ENCODE measurements at places on chromosomes 4 and X. TPM values are rescaled to one million over a fixed set of nuclear protein-coding genes. Genes with fewer than 3 reads are reported as not detected.

DNA sequence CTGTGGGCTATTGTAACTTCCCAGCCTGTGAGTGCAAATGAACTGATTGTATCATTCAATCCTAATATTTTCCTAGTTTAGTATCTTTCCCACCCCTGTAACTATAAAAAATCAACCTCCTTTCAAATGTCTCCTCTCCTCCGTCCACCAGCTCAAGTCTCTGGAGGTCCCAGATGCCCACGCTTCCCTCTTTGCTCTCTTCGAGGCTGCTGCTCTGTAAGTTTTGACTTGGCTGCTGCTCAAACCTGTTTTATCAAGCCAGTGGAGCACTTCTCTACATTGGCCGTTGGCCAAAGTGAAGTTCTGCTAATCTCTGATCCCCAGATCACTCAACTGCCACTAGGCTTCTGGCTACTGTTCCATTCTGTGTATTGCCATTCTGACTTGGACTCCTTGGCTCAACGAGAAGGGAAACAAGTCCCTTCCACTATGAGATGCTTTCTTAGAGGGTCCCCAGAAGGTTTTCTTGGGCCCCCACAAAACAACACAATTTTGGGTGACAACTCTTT, 60.7 kb upstream of the RAPGEF2 start:
- peaks cover 16% of the 10 kb centered on the region for H3K4me1 ChIP-seq
- H3K27ac ChIP-seq, result no peak overlapping the region
- H3K36me3 ChIP-seq, result no peaks in the 10 kb centered on the region
- H3K4me3 ChIP-seq, result no peak overlapping the region
- DNase-seq, result peak; percentile 76

The TCEAL7 gene
- not detected for total RNA-seq

DNA sequence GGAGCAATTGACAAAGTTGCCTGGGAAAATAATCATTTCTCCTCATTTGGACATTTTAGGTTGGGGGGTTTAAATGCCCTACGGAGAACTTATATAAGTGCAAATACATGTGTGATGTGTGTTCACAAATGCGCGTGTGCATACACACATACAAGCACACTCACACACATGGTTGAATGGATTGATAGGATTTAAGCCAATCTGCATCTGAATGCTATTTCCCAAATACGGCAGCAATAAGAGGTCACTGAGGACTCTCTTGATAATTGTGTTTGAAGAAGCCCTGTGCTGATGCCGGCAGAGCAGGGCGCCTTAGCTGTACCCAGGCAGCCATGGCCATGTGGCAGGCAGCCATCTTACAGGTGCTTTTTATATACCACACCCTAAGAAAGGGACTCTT, 165.3 kb upstream of the LEF1 start:
- no peaks in the 10 kb centered on the region for H3K4me1 ChIP-seq
- no peaks in the 10 kb centered on the region for H3K36me3 ChIP-seq

The ABLIM2 gene
- total RNA-seq, result 3.2 TPM

The UGT2B7 gene
- not detected for total RNA-seq

DNA sequence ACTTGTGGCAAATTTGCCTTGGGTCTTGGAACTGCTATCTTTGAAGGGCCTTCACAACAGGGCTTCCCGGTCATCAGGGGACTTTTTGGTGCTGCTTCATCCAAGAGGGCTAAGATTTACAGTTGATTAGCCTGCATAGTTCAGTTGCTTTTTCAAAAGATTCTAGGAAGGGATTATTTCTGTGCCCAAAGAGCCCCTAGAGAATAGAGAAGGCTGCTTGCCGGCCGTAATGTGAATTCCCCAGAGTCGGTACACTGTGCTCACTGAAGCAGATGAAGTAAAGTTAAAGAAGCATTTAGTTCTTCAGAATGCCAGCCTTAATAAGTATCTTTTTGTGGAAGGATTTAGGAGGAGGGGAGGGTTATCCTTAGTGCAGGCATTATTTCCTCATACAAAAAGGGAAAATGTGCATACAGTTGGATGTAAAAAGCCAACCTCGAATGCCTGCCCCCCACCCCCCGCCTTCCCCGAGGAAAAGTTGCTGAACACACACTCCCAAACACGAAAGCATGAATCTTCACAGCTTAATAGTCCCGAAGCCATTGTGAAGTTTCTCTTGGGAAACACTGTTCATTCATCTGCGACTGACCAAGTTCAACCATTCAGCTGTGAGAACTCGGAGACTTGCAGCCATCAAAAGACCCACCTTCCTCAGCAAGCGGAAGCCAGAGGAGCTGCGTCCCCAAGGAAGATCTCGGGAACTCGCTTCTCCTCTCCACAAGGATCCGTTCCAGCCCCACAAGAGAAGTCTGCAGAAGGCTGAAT, 47.6 kb downstream of the ANOS1 start:
- no peaks in the 10 kb centered on the region for H3K36me3 ChIP-seq
- peak; percentile 85 for DNase-seq
- no peaks in the 10 kb centered on the region for H3K27me3 ChIP-seq
- peak overlapping the region; percentile 42 for H3K27ac ChIP-seq
- peaks cover 29% of the 10 kb centered on the region for H3K4me1 ChIP-seq

DNA sequence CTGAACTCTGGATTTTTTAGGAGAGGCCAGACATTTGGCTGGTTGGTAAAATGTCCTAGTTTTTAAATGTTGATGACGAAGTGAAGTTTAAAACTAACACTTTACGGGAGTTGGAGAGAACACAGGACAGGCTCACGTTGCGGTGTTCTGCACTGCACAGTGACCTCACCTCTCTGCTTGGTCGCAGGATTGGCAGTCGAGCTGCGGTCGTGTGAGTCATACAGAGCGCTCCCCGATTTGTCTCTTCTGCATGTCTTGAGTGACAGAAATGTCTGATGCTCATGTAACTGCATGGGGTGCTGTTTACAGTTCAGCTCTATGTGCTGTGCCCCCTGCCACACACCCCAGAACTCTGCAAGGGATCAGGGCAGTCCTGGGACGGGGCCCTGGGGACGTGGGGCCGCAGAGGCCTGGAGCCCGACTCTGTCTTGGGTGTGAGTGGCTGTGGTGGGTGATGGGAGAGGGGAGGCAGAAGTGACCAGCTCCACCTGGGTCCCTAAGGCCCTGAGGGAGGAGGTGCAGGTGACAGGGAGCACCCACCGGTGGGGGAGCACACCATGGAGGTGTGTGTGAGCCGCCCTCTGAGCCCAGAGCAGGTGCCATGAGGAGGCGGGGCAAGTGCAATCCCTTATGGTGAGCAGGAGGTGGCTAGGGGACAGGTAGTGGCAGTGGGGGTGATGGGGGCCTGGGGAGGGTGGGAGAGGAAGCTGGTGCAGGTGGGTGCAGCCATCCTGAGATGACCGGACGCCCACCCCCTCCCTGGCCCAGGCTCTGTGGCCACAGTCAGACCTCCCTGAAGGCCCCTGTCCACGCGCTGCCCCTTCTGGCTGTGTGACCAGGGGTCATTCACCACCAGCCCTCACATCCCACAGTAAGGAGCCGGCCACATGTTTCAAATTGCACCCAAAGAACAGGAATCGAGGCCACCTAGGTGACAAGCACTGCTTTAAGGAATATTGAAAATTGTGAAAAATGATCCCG, 77.9 kb upstream of the ADRA2C start:
- H3K27me3 ChIP-seq, result no peaks in the 10 kb centered on the region
- no peak overlapping the region for H3K4me3 ChIP-seq
- no peaks in the 10 kb centered on the region for H3K36me3 ChIP-seq
- H3K27ac ChIP-seq, result no peak overlapping the region
- DNase-seq, result no peak
- no peaks in the 10 kb centered on the region for H3K4me1 ChIP-seq

- no peaks in the 10 kb centered on the region for H3K36me3 ChIP-seq
- no peak for DNase-seq
- no peaks in the 10 kb centered on the region for H3K27me3 ChIP-seq
- H3K4me3 ChIP-seq, result no peak overlapping the region
- H3K4me1 ChIP-seq, result no peaks in the 10 kb centered on the region
Measured at GRCh38 chr4:9999956-10000561, 21.2 kb downstream of the SLC2A9 start.

DNA sequence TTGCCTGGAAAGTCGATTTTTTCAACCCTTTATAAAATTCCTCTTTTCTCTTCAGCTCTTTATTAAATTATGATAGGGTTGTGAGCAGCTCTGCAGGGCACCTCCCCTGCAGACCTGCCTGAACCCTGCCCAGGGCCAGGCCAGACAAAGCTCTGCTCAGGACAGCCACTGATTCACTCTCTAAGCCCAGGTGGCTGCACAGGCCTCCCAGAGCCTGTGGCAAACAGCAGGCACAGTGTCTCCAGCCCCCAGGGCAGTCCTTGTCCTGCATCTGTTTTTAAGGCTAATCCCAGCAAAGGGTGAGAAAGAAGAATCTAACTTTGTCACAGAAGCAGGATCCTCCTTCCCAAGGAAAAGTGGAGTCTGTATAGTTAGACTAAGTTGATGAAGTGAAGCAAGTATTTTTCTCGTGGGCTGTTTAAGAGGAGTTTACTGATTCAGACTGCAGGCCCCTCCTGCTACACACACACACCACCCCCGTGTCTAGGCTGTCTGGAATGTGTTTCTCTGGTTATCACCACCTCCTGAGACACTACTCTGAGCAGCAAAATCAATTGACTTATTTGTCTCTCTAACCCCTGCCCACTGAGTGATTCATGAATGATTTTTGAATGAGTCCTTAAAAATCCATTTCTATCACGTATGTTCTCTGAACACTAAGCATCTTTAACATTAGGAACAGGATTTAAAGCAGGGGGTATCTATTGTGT, 101.7 kb downstream of the CHIC2 start:
- H3K27ac ChIP-seq, result no peak overlapping the region
- H3K36me3 ChIP-seq, result no peaks in the 10 kb centered on the region
- H3K27me3 ChIP-seq, result peaks cover 34% of the 10 kb centered on the region

GRCh38 chrX:118497180-118497818, 1.7 kb downstream of the DOCK11 start:
- no peak overlapping the region for H3K4me3 ChIP-seq
- no peaks in the 10 kb centered on the region for H3K36me3 ChIP-seq
- no peak overlapping the region for H3K27ac ChIP-seq
- no peak for DNase-seq

The COX7B2 gene
- total RNA-seq, result not detected

The CYSLTR1 gene
- total RNA-seq, result 2.1 TPM

DNA sequence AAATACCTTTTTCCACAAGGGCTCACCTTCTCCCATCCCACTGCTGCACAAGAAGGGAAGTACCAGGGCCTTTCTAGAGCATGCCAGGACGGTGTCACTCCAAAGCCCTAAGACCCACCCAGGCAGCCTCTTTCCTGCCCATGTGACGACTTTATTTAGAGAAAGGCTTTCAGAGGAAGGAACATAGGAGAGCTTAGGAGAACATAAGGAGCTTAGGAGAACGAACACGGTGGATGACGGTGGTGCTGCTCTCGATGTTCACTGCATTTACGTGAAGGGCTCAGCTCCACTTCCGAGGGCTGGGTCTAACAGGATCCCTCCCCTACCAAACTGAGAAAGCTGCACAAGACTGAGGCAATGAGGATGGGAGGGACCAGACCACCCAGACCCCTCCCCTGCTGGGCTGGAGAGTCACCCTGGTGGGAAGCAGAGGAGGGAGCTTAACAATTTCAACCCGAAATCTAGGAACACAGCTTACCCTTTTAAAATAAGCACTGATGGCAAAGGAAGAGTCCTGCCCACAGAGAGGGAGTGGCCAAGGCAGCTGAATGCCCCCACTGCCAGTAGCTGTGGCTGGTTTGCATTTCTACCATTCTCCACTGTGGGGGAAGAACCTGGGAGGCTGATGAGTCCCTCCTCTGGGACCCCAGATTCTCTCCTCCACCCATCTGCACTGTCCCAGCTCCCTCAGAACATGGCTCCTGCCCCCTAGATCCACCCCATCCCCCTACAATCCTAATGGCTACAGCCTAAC, 29.8 kb downstream of the ZFYVE28 start:
- H3K4me1 ChIP-seq, result peaks cover 27% of the 10 kb centered on the region
- H3K36me3 ChIP-seq, result no peaks in the 10 kb centered on the region
- H3K27ac ChIP-seq, result no peak overlapping the region
- DNase-seq, result no peak
- no peaks in the 10 kb centered on the region for H3K27me3 ChIP-seq
- H3K4me3 ChIP-seq, result no peak overlapping the region

- H3K4me1 ChIP-seq, result no peaks in the 10 kb centered on the region
- H3K36me3 ChIP-seq, result no peaks in the 10 kb centered on the region
- no peak overlapping the region for H3K27ac ChIP-seq
Measured at GRCh38 chr4:8515316-8516060, 64.7 kb upstream of the GPR78 start.

The TRIML2 gene
- not detected for total RNA-seq

DNA sequence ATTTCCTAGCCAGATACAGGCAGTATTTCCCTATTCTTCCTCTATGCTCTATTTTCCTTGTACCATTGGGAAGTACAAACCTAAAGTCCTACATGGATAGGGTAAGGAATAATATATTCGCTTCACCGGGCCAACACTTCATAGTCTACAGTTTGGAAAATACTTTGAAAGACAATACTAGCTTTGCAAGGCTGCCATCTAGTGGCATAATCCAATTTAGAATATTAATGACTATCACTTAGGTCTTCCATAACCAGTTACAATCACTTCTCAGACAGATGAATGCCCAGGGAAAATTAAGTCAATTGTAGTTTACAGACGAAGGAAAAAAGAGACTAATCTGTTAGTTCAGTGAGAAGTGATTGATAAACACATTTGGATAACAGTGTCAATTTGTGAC, 141.0 kb upstream of the FAM47C start:
- peaks cover 29% of the 10 kb centered on the region for H3K4me1 ChIP-seq
- peak overlapping the region; percentile 24 for H3K27ac ChIP-seq
- DNase-seq, result peak; percentile 82

DNA sequence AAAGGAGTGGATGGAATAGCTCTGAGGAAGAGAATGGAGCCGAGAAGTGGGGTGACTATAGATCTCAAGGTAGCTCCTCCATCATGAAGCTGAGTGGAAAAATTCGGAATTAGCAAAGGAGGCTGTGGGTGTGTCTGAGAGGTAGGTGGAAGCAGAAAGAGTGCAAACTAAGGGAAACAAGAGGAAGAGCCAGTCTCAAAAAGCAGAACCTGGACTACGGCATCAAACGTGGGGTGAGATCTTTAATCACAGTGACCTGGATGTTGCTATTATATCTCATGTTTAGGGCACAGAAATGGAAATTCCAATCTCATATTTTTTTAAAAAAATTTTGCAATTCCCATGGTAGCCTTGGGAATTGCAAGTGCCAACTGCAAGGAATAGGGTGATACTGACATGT, 162.5 kb upstream of the RASGEF1B start:
- no peaks in the 10 kb centered on the region for H3K27me3 ChIP-seq
- no peaks in the 10 kb centered on the region for H3K36me3 ChIP-seq
- no peak for DNase-seq

GRCh38 chr4:28369499-28369898, 1508.9 kb downstream of the STIM2 start:
- H3K27ac ChIP-seq, result no peak overlapping the region
- H3K4me1 ChIP-seq, result no peaks in the 10 kb centered on the region
- no peaks in the 10 kb centered on the region for H3K27me3 ChIP-seq
- DNase-seq, result no peak

Measured in A673 (cell line).